Femur (tissue), 1 donor: ENCODE measurements at places on chromosomes 7 and 10.

- DNase-seq, result peak; percentile 32
These were observed 625.1 kb upstream of the MKI67 start for GRCh38 chr10:128751284-128751683.

DNA sequence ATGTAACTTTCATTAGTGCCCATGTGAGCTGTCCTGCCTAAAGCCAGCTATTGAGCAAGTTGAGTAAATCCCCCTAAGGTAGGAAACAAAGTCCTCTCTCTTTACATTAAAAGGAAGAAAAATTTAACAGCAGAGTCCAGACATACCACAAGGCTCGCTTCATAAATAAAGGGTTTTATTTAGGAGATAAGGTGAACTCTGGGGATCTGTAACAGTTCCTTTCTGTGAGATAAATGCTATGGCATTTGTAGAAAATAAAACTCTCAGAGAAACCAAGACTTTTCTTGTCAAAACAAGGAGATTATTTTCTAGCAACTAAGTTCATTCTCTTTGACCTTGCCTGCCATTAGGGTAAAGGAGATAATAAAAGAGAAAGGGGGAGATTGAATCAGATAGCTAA is 32.3 kb upstream of the LYZL1 start:
- no peak for DNase-seq

- DNase-seq, result no peak
These were observed 89.0 kb upstream of the PHYHIPL start for GRCh38 chr10:59087486-59087885.

GRCh38 chr7:16989811-16990413 is 108.1 kb upstream of the AGR3 start:
- DNase-seq, result peak; percentile 53

DNA sequence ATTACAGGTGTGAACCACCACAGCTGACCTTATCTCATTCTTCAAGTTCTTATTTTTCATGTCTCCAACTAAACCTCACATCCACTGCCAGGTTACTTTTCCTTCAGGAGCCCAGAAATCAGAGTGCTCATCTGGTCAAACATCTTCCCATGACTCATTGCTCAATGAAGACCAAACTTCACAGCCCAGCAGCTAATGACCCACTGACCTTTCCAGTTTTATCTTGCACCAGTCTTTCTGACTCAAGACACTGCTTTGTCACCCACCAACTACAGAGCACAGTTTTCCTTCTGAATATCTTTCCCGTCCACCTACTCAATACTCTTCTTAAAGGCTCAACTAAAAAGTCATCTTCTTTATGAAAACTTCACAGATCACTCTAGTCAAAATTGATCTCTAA is 245.1 kb downstream of the CHCHD3 start:
- no peak for DNase-seq

DNA sequence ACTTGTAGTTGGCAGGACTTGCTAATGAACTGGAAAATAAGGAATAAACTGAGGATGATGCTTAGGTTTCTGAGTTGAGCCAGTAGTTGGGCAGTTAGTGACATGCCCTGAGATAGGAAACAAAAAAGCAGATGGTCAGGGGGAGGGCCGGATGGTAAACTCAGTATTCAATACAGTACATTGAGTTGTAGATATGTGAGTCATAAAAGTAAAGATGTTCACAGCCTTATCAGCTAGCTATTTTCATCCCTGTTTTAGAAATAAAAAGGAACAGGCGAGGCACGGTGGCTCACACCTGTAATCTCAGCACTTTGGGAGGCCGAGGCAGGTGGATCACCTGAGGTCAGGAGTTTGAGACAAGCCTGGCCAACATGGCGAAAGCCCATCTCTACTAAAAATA is 22.2 kb upstream of the NRBF2 start:
- DNase-seq, result no peak

DNA sequence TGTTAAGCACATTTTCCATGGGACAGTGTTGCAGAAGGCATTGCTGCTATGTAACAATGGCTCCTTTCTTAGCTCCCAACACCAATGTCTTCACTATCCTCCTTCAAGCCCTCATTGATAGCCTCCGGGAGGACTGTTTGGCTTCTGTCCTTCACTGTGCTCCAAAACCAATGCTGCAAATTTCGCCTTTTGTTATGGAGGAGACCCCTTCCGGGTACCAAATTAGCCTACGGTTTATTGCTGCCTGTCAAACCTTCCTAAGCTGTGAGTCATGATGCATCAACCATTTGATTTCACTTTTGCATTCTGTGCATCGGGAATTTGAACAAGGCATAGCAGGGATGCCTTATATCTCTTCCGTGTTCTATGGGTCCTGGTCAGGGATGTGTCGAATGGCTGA is 432.9 kb downstream of the GATA3 start:
- DNase-seq, result no peak

- DNase-seq, result no peak
These were observed 70.5 kb downstream of the COPG2 start for GRCh38 chr7:130598056-130598455.

- DNase-seq, result no peak
These were observed 220.5 kb downstream of the CXCL12 start for GRCh38 chr10:44164251-44164956.

- DNase-seq, result no peak
These were observed 200.3 kb upstream of the LYZL2 start for GRCh38 chr10:30829901-30830300.

GRCh38 chr10:31745612-31746376 is 182.8 kb downstream of the ARHGAP12 start:
- DNase-seq, result peak; percentile 81

GRCh38 chr10:12448729-12449391 is 99.5 kb downstream of the CAMK1D start:
- DNase-seq, result no peak

GRCh38 chr10:45602082-45602730 is 70.4 kb downstream of the ZFAND4 start:
- no peak for DNase-seq

DNA sequence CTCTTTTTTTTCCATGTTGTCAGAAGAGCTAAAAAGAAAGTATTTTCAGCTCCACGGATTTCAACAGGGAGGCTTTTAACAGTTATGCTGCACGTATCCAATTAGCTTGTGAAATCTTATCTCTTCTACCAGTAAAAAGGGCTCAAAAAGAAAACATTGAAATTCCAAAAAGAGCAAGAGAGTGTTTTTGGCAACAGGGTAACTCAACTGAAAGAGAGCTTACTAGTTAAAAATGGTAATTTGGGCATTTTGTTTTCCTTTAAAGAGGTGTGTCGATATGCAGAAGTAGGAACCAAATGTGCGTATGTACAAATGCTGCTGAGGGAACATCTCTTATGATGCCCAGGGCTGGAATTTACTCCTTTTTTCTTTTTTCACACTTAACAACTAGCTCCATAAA is 292.8 kb downstream of the PRKG1 start:
- DNase-seq, result no peak

GRCh38 chr10:112799038-112799437 is 151.0 kb upstream of the TCF7L2 start:
- DNase-seq, result no peak

- DNase-seq, result no peak
These were observed 116.1 kb upstream of the CDCA7L start for GRCh38 chr7:22061775-22062174.

DNA sequence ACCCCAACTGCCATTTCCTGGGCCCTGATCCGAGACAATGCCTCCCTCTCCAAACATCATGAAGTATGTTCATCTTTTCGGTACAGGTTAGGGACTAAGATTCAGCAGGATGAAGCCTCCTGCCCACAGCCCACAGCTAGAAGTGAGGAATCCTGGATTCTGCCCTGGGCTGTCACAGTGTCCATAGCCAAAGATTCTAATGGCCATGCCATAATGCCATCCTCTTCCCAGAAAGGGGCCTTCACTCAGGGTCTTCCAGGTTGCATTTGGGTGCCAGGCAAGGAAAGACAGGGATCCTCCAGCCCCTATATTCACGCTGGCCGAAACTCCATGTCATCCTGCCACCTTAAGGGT is 15.7 kb upstream of the ZMIZ1 start:
- no peak for DNase-seq

DNA sequence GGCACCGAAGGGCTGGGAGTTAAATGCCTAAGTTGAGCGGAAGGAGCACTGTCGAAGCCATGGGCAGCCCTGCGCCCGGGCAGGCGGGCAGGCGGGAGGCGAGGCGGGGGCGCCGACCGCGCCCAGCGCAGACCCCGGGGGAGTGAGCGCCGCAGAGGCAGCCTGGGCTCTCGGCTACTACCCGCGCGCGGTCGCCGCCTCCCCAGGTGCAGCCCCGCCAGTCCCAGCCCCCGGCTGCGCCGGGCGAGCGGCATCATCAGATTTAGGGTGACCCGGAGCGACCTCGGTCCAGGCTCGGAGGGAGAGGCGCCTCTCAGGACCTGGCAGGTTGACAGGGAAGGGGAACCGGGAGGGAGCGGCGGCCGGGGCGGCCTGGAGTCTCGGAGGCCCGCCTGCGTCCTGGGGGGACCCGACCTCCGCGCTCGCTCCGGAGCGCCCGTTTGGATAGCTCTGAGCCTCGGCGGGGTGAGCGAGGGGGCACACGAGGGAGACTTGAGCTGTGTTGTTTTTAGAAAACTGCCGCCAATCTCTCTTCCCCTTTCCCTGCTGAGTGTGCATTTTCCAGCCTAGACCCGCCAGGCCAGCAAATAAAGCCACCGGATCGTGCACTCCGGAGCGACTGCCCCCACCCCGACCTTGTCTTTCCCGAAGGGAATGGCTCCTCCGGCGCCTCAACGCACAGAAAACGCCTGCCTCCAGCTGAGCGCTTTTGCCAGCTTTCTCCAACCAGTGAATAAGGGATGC is 2.3 kb upstream of the NRP1 start:
- DNase-seq, result peak; percentile 81

- DNase-seq, result no peak
These were observed 3.8 kb downstream of the NKX2-3 start for GRCh38 chr10:99536338-99537085.

GRCh38 chr7:16770657-16771329 is 17.2 kb downstream of the TSPAN13 start:
- no peak for DNase-seq

DNA sequence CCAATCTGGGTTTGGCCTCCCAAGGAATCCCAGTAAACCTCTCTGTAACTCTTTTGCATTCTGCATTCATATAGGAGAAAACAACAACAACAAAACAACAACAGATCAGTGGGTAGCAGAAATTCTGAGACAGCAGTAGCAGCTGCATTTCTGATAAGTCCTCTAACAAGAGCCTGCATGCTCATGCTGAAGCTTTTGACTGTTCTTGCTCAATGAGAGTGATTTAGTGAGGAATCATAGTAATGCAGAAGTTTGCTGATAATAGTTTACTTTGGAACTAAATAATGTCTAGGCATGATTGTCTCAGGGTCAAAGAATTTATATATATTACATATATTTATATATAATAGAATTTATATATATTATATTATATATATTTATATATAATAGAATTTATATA is 35.2 kb downstream of the BMPER start:
- DNase-seq, result no peak

- peak; percentile 31 for DNase-seq
These were observed 374.9 kb downstream of the BBS9 start for GRCh38 chr7:33504266-33504665.

GRCh38 chr7:34728156-34728555 is 70.1 kb downstream of the NPSR1 start:
- DNase-seq, result no peak

GRCh38 chr7:26151650-26151952 is 397 bp upstream of the NFE2L3 start:
- no peak for DNase-seq

DNA sequence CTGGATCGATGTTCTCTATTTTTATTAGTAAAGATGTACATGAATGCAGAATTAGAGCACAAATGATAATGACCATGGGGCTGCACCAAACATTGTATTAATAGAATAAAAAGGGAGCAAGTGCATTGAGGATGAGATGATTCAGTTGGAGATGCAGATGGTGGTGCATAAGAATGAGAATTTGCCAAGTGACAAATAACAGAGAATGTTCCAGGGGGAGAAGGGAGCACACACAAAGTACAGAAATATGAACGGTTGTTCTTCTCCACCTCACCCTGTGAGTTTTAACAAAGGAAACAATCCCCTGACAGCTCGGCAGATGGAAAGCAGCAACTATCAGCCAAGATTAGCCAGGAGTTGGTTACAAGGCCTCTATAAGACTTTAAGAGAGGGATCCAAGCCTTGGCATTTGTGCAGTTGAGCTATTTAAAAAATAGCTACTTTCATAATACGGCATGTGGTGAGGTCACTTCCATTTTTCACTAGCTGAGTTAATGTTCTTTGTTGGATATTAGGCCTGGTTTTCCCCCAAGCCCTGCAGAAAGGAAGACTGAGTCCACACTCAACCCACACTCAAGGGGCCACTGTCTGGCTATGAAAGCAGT is 462.5 kb downstream of the TNS3 start:
- DNase-seq, result no peak

DNA sequence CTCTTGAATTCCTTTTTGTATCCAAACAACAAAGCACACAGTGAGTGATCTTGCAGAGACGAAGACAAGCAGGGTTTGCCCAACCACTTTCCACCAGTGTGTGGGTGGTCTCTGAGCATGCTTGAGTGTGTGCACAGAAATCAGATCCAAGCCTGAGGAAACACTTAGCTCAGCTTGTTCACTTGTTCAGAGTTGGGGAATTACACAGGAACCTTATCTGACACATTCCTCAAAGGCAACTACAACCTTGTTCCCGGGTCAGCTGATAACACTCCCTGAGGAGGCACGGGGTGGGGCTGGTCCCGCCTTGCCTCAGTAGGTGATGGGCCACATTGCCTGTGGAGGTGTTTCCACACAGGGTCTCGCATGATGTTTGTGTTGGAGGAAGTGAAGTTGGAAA is 216.9 kb downstream of the DYNC1I1 start:
- DNase-seq, result no peak

DNA sequence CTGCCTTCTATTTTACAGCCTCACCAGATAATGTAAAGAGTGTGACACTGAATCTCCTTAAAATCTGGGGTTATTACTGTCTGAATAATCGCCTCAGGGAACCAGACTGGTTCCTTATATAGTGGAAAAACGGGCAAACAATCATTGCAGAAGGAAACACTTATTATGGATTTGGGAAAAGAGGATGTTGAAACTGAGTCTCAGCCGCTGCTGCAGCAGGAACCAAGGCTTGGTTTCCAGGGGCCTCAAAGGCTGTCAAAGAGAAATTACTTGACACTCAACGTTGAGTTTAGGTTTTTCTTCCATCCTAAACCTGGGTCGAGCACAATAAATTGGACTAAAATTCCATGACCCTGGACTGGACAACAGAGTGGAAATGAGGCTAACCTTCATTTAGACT is 103.8 kb upstream of the AHR start:
- no peak for DNase-seq
